ENCODE measurements at places on chromosomes 6 and 20.

DNA sequence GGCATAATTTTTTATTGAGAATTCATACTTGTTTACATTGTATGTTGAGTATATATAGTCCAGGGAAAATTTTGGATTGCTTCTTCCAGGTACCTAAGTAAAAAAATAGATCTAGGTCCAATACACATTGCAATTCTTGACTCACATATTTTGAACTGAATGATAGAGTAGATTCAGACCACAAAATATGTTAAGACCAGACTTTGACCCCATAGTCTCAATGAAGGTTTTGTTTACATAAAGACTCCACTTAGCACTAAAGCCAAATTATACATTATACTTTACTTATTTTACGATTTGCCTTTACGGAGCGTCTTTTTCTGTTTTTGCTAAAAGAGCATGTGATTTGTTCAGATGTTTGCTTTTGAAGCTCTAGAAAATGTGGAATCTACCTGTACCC, 144.1 kb upstream of the PTCHD4 start:
- DNase-seq = no peak

DNA sequence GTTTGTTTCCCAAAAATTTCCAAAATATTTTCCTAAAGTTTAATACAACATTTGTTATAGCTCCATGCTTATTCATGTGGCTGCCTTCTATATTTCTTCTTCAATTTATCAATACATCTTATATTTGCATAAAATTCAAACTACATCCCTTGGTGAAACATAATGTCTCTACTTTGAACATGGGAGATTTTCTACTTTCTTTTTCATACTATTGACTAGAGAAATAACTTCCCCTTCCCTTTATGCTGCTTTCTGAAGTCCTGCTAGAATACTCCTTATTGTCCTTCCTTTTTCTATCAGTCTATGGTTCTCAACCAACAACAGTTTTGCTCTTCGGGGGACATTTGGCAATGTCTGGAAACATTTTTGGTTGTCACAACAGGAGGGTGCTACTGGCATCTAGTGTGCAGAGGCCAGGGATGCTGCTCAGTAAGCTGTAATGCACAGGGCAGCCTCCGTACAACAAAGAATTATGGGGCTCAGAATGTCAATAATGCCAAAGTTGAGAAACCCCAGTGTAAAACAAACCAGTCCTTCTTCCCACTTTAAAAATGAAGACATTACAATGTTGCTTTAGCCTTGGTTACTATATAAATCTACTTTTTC, 29.9 kb downstream of the MKKS start:
- no peak for DNase-seq

DNA sequence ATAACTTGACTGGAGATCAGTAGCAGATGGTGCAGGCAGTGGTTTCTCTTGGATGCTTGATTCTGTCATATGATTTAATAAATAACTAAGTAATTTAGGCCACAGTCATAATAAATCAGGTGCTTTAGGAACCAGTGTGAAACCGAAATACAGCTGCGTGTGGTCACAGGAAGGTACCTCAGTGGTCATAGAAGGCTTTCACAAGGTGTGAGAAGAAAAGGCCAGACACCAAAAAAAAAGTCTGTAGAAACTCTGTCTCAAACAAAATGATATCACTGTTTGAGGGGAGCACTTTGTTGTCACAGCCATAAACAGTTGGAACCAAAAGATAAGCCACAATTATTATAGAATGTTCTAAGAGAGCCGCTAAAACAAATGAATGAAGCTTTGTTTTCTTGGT, 56.5 kb downstream of the ARMC2 start:
- no peak for DNase-seq

- DNase-seq = no peak
Observed at GRCh38 chr6:163422550-163422949, 8.0 kb downstream of the QKI start.

DNA sequence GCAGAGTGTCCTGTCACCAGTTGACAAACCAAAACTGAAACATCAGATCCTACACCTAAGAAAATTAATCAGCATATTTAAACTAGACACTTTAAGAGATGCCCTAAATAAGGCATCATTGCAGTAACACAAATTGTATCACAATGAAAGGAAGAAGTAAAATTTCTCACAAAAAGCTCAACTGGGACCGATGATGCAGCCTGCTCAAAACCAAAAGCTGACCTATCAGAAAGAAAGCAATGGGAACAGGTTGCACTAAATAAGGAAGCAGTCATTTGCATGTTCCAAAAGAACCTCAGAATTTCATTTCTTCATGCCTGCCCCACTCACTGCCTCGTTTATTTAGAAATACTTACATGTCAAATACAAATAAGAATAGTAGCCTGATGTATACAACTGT, 12.1 kb downstream of the HIVEP2 start:
- no peak for DNase-seq

GRCh38 chr20:47990507-47991150, 205.3 kb upstream of the SULF2 start:
- DNase-seq = no peak

GRCh38 chr20:37917461-37917860, 14.5 kb downstream of the VSTM2L start:
- DNase-seq = no peak

GRCh38 chr6:42909835-42910234, 6.0 kb upstream of the PTCRA start:
- DNase-seq = no peak

- DNase-seq = no peak
Observed at GRCh38 chr20:32780749-32781655, 18.8 kb downstream of the DNMT3B start.

GRCh38 chr6:131336596-131336995, 201.3 kb downstream of the AKAP7 start:
- DNase-seq = no peak

DNA sequence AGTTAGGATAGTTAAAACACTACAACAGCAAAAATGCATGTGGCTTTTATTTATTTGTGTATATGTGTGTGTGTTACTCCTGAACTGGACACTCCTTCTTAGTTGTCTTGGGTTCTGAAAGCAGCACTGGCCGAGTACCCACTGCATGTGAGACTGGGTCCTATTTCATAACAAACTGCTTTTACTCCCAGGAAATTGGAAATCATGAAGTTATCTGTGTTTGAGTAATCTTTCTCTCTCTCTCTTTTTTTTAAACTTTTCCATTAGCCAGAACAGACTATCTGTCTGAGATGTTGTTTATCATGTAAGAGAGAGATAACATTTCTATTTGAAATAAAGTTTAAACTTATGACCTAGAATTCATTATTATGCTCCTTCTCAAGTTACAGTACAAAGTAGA, 110.4 kb downstream of the LIN28B start:
- no peak for DNase-seq
